ENCODE measurements at places on chromosomes 11 and 22.
A peak's percentile ranks its signal among the peaks of the same experiment; 100 is the strongest.

DNA sequence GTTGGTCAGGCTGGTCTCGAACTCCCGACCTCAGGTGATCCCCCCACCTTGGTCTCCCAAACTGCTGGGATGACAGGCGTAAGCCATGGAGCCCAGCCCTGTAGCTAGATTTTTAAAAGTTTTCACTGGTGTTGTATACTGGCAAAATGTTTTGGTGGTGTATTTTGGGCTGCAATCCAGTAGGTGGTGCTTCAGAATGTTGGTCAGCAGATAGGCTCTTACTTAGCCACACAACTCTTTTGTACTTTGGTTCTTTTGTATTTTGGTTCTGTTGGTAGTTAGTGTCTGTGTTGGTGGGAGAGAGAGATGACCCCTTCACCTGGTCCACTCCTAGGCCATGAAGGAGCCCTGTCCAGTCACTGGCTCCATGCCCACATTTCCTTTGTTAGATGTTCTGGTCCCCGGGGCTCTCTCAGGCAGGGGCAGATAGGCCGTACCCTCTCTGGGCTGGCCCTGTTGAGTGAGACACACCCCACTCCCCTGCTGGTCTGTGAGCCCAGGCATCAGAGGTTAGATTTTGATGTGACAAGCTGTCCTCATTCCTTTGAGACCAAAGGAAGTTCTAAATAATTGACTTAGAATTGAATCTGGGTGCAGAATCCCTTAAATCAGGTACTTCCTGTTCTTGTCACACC lies 123.8 kb downstream of the DDX10 start:
- DNase-seq = no peak

- no peak for DNase-seq
Observed at GRCh38 chr11:6943131-6943530, 16.9 kb downstream of the ZNF215 start.

- no peak for DNase-seq
Observed at GRCh38 chr22:49208768-49209252, 618.9 kb downstream of the BRD1 start.

- DNase-seq = no peak
Observed at GRCh38 chr11:75571625-75572024, 9.6 kb downstream of the SERPINH1 start.

DNA sequence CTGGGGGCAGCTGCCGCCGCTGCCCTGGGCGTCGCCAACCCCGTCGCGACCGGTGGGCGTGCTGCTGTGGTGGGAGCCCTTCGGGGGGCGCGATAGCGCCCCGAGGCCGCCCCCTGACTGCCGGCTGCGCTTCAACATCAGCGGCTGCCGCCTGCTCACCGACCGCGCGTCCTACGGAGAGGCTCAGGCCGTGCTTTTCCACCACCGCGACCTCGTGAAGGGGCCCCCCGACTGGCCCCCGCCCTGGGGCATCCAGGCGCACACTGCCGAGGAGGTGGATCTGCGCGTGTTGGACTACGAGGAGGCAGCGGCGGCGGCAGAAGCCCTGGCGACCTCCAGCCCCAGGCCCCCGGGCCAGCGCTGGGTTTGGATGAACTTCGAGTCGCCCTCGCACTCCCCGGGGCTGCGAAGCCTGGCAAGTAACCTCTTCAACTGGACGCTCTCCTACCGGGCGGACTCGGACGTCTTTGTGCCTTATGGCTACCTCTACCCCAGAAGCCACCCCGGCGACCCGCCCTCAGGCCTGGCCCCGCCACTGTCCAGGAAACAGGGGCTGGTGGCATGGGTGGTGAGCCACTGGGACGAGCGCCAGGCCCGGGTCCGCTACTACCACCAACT lies 1.0 kb downstream of the FUT4 start:
- no peak for DNase-seq

GRCh38 chr22:29716814-29717545 lies 2.8 kb upstream of the CABP7 start:
- no peak for DNase-seq

DNA sequence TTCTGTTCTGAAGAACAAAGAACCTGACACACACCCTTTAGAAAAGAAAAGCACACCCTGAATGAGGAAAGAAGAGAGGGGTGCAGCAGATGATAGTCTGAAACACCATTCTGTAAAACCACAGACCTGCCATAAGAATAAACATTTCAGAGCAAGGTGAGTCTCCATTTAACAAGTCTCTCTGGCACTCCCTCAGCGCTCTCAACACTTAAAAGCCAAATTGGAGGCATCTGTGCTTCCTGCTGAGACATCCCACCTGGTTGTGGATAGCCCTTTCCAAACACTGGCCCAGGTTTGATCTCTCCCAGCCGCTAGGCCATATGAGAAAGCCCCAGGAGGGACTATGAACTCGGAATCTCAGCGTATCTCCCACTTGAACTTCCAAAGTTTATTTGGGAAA lies 36.3 kb downstream of the ETS1 start:
- DNase-seq = no peak

DNA sequence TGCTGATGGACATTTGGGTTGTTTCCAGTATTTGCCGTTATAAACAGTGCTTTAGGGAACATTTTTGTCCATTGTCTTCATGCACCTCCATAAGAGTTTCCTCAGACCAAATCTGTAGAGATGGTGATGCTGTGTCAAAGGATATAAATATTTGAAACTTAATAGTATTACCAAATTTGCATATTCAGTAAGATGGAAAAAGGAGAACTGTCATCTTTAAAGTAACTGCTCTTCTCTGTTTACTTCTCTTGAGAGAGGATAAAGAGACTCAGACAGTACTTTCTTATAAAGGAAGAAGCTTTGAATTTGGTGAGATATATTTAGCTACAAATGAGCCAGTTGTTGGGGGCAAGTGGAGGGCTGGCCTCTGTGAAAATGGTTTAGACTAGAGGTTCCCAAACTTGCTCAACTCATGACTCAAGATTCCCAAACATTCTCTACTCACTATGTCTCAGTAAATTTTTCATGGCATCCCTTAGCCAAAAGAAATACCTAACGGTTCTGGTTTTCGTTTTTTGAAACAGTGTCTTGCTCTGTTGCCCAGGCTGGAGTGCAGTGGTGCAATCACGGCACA lies 26.2 kb downstream of the SHISA8 start:
- no peak for DNase-seq

DNA sequence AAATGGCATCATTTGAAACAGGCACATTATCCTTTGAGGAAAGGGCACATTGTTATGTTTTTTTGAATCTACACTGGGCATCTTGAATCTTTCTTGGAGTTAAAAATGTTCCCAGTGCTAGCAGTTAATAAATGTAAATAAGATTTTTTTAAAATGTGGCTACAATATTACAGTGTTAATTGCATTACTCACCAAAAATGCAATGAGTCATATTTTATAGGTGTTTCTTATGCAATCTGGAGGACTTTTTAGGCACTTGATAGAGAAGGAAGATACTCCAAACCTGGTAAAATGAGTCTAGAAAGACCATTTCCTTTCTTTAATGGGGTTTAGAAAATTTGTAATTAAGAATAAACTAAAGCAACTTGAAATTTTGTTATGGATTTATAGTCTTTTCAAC lies 238.0 kb downstream of the METTL15 start:
- no peak for DNase-seq

- no peak for DNase-seq
Observed at GRCh38 chr22:19666673-19667593, 47.4 kb upstream of the SEPTIN5 start.

GRCh38 chr11:71086687-71087258 lies 165.6 kb downstream of the SHANK2 start:
- no peak for DNase-seq

- DNase-seq = no peak
Observed at GRCh38 chr22:37519268-37520195, at the start of gene CARD10. CARD10 (minus strand) TSS chr22:37519415; CDS start chr22:37519200, 215 bp downstream.

GRCh38 chr11:15204711-15205110 lies 90.0 kb downstream of the INSC start:
- no peak for DNase-seq

DNA sequence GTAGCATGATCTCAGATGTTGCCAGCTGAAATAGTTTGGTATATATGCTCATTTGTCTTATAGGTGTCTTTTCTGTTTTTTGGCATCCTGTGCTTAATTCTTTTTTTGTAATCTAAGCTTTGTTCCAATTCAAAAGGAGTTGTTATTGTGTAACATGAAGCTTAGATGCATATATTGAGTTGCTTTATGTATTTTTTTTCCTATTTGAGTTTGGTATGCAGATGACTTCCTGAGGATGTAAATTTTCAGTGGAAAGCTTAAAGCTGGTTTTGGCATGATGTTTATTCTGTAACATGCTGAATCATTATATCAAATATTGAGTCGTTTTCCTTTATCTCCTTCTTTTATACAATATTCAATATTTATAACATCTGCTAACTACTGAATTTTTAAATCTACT lies 69.4 kb downstream of the DDX10 start:
- DNase-seq = no peak

DNA sequence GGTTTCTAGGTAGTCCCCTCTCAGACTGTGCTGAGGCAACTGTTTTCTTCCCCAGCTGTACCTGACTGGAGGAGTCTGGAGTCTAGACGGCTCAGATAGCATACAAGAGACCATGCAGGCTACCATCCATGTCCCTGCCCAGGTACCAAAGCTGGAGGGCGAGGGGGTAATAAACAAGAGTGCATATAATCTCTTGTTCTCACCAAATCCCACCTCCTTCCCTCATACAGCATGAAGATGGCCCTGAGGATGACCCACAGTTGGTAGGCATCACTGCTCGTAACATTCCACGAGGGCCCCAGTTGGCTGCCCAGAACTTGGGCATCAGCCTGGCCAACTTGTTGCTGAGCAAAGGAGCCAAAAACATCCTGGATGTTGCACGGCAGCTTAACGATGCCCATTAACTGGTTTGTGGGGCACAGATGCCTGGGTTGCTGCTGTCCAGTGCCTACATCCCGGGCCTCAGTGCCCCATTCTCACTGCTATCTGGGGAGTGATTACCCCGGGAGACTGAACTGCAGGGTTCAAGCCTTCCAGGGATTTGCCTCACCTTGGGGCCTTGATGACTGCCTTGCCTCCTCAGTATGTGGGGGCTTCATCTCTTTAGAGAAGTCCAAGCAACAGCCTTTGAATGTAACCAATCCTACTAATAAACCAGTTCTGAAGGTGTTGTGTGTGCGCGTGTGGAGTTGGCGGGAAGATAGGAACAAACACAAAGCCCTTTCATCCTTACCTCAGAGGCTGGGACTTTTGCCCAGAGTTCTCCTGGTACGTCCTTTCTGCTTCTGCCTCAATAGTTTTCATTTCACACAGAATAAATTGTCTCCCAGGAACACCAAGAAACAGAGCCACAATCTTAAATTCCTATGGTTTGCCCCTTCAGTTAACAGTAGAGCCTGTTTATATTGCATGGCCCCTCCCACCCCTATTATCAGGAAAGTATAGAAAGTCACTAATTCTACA lies 8.5 kb downstream of the HMBS start:
- DNase-seq = no peak

DNA sequence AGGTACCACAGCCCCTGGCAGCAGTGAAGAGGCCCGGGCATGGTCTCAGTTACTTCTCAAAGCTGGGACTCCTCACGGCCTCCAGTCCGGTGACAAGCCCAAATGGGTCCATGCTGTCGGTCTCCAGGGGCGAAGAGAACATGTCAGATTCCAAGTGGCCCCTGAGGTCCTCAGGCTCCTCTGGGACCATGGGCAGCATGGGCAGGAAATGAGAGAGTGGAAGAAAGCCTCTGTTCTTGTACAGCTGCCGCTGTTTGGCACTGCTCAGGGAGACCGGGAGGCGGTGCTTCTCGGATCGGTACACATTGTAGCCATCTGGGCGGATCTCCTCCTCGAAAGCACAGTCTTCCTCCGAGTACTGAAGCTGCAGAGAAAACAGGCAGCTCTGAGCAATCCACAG lies 4.6 kb downstream of the FGF19 start:
- DNase-seq = no peak

DNA sequence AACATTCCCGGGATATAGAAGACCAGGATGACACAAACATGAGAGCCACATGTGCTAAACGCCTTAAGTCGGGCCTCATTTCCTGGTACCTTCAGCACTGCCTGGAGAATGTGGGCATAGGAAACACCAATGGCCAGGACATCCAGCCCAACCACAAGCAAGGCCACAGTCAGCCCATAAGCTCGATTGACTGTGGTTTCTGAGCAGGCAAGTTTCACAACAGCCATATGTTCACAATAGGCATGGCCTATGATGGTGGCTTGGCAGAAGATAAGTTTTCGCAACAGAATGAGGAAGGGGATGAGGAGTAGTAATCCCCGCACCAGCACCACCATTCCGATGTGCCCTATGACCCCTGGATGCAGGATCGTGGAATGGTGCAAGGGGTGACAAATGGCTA lies 26.9 kb upstream of the OR56A1 start:
- DNase-seq = no peak

GRCh38 chr11:19539861-19540260 lies 172.8 kb upstream of the NAV2 start:
- no peak for DNase-seq

GRCh38 chr11:86632499-86633269 lies 39.7 kb downstream of the ME3 start:
- DNase-seq = no peak

- DNase-seq = no peak
Observed at GRCh38 chr11:7796842-7797241, at the start of gene OR5P2. OR5P2 (minus strand) TSS chr11:7796942; CDS start chr11:7796942, 0 bp downstream.

GRCh38 chr11:72831521-72832300 lies 17.5 kb downstream of the ATG16L2 start:
- DNase-seq = peak; percentile 28

- DNase-seq = no peak
Observed at GRCh38 chr11:113613619-113614018, 92.5 kb downstream of the TMPRSS5 start.

GRCh38 chr11:11691296-11692151 lies 69.7 kb upstream of the GALNT18 start:
- no peak for DNase-seq

- DNase-seq = no peak
Observed at GRCh38 chr11:32210556-32210955, 119.7 kb downstream of the RCN1 start.

DNA sequence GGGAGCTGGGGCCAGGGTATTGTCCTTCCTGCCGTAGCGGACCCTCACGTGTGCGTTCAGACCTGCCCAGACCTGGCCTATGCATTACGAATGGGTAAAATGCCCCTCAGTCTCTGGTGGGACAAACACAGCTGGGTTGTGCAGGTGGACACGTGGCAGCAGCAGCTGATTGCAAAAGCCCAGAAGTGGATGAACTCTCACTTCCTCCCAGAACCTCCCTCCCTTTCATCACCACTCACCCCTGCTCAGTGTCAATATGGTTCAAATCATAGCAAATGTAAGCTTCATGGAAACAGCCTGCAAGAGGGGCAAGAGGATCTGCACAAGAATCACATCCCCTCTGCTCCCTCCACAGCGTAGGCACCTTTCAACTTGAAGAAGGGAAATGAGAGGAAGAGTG lies 352.1 kb downstream of the OPCML start:
- no peak for DNase-seq

GRCh38 chr11:73267906-73268540 lies 4.1 kb upstream of the P2RY6 start:
- DNase-seq = no peak
